NCI-H1436 (cell line): ENCODE measurements at places on chromosomes 5 and 9.

DNA sequence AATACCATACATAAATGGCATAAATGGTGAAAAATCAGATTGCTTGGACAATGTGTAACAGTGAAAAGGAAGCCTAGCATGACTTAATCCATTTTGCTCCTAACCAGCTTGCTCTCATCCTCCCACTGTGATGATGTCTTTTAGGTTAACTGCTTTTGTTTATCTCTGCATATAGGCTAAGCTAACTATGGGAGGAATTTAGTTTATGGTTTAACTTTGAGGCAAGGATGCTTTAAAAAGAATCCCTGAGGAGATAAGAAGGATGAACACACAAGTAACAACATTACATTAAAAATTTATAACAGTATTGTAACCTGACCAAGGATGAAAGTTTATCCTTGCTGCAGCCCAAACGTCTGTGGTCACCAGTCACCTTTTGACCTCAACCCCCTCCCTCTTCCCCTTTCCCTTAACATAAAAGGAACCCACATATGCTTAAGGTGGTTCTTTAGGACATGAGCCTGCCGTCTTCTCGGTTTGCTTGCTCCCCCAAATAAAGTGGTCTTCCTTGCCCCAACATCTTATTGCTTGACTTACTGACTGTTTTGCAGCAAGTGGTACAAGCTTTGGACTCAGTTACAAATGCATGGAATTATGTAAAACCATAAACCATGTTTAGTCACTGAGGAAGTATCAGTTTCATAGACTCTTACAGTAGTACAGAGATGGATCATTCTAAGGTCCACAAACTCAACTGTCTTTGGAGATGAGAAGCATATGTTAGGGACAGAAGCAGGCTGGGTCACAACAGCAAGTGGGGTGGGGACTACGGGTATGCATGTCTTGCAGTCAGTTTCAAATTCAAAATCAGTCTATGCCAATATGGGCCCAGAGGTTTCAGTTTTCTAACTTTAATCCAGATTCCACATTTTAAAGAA is 31.3 kb downstream of the AGXT2 start:
- DNase-seq, result no peak

- no peak for DNase-seq
Measured at GRCh38 chr5:61186634-61187033, 24.4 kb upstream of the SMIM15 start.

DNA sequence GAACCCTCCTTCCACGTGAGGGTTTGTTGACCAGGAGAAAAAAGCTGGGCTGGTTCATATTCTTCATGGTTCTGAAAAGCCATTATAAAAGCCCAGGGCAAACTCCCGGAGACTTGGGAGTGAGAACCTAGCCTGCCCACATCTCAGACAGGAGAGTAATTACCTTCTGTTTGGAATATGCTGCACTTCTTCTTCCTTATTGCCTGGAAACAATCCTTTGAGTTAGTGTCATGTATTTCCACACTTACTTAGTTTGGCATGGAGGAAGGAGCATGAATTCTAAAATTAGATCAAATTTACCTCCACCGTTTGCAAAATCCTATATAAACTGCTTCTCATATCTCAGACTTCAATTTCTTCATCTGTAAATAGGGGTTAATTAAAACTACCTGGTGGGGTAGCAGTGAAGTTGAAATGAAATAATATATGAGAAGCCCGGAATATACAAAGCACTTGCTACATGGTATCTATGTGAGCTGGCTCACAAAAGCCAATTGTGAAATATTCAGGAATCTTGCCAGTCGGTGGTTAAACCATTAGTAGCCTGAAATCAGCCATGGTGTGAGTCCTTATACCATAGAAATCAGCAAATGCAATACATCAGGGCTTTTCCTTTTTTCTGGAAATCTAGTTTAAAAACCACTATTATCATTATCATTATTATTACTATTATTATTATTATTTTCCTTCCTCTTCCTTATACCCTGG is 140.0 kb upstream of the RAD23B start:
- DNase-seq, result no peak

GRCh38 chr9:123929177-123929869 is 603 bp downstream of the DENND1A start:
- no peak for DNase-seq

DNA sequence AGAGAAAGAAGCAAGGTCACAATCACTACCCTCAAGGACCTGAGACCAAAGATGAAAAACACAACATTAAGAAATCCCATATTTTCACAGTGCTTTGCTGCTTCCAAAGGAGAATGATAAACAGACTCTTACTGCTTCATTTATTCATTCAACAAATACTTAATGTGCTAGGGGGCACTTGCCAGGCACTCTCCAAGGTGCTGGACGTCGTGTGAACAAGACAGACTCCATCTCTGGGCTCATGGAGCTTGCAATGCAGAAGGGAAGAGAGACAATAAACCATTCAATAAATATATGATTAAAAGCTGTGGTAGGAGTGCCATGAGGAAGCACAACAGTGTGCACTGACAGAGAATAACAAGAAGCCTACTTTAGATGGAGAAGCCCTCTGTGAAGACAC is 327.7 kb downstream of the CDK5RAP2 start:
- DNase-seq, result no peak

GRCh38 chr9:136634904-136635303 is 27.8 kb upstream of the EGFL7 start:
- DNase-seq, result no peak

DNA sequence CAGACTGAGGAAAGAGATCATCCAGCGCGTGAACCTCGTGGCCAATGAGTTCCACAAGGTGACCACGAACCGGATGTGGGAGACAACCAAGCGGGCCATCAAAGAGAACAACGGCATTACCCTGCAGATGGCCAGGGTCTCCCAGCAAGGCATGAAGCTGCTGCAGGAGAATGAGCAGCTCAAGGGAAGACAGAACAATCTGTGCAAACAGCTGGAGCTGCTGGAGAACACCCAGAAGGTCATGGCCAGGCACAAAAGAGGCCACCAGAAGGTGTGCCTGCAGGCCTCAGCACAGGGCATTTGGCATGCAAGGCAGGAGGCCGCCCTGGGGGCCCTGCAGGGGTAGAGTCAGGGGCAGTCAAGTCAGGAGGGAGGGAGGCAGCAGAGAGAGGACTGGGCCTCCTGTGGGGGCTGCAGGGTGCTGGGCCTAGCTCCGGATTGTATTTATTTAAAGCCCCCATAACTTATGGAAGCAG is 4.2 kb downstream of the PTRH1 start:
- no peak for DNase-seq

GRCh38 chr5:1190837-1191239 is 10.6 kb upstream of the SLC6A19 start:
- no peak for DNase-seq

- DNase-seq, result no peak
Measured at GRCh38 chr9:114849450-114849849, 43.6 kb upstream of the TNFSF15 start.

GRCh38 chr5:145680767-145681166 is 154.4 kb downstream of the PRELID2 start:
- no peak for DNase-seq

DNA sequence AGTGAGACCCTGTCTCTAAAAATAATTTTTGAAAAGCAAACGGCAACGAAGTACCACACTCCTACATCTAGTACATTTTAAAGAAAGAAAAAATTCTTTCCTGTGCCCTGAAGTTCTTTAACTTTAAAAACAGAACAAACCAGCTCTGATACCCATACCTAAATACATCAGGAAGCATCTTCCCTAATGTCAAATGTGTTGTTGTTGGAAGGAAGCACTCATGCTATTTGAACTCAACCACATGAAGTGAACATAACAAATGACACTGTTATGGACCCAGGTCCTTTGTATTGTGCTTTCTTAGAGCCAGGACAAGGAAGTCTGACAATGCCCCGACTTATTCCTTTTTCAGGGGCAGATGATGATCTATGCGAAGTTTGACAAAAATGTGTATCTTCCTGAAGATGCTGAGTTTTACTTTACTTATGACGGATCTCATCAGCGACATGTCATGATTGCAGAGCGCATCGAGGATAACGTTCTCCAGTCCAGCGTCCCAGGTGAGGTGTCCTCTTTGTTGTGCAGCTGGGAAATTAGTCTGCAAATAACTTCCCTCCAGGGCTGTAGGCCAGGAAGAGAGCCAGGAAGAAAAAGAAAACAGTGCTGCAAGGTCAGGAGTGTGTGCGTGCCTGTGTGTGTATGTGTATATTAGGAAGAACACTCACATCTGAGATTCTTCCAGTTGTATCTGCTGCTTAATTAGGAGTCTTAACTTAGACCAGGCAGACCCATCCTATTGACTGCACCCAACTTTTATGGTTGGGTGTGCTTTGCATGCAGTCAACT is 123.7 kb downstream of the ARHGEF28 start:
- DNase-seq, result no peak

DNA sequence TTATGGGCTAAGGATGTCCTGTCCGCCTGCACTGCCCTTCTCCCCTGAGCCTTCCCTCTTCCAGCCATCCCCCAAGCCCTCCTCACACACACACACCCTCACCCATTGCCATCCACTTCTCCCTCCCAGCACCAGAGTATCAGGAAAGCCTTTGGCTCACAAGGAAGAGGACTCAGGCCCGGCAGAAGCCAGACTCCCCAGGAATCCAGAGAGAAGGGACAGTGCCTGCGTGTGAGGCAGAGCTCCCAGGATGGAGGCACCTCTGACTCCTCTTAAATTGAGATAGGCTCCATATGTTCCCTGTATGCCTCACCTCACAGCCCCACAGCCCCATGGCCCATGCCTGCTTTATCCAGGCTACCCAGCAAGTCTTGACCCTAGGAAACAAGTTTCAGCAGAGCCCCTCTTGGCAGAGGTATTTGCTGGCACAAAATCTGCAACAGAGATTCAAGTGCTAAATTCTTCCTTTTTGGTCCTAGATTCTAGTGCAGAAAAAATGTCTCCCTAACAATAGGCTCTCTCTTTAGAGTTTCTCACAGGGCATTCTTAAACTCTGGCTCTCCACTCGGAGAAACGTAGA is 761 bp downstream of the IL17B start:
- no peak for DNase-seq

DNA sequence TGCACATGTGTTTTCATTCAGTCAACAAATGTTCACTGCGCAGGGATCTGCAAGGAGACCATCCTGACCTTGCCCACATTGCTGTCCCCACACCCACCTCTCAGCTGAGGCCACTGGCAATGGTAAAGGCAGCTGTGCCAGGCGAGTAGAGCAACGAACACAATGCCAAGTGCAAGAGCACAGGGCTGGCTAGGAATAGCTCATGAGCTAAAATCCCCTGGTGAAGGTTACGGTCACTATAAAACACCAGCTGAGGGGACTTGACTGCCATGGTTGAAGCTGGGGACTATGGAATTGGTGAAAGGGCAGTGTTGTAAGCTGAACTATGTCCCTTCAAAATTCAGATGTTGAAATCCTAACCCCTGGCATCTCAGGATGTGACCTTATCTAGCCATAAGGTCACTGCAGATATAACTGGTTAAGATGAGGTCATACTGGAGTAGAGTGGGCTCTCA is 96.1 kb downstream of the OTULIN start:
- no peak for DNase-seq

DNA sequence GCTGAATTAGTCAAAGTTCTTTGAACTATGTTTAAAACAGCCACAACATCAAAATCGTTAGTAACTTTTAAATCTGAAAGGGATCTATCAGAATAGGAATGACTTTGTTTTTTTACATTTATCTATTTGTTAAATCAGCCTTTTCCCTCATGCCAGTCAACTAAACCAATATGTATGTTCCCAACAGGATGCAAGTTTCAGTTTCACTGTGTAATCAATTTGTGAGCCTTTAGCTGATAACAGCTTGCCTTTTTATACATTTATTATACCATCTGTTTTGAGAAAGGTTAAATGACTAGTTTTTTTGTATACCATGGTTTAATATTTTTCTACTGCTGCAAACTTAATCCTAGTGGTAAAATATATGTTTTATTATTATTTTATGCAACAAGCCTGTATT is 8.9 kb downstream of the TMED7 start:
- no peak for DNase-seq

GRCh38 chr5:159504857-159505304 is 174.6 kb upstream of the IL12B start:
- no peak for DNase-seq

GRCh38 chr5:167850911-167851310 is 440.5 kb upstream of the WWC1 start:
- no peak for DNase-seq

DNA sequence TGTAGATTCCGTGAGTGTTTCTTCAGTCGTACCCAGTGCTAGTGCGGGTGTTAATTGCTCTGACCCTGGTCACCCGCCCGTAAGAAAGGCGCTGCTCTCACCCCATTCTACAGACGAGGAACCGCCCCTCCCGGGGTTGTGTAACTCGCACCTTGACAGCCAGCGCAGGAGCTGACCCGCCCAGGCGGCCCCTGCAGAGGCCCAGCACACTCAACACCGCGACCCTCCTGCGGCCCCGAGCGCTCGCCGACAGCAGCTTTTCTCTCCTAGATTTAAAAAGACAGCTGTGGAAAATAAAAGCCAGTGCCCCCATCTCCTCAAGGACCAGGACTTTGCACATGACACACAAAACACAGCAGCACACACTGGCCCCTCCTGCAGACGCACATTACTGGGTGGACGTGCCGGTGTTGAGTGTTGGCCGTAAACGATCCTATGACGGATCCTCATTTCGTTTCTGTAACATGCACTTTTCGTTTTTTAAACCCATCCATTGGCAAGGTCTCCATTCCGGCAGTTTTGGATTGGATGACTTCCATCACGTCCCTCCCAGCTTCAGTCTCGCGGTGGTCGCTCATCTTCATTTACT is 22.9 kb downstream of the OR2V2 start:
- no peak for DNase-seq
